ENCODE measurements at places on chromosomes 12 and 14.

DNA sequence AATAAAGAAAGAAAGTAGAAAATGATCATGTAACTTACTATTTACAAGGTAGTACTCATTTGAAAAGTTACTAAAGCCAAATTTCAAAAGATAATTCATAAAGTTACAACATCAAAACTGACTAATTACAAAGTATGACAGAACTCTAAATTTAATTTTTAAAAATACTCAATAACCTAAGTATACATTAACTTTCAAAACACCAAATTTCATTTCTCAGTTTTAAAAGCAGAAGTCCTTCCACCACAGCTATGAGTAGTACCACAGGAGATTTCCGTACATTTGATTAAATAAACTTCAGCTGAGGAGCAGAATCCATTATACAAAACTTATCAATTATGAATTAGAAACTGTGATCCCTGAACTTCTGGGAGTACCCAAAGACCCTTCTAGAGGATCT lies 100.8 kb upstream of the BBS10 start:
- DNase-seq = no peak

- no peak for DNase-seq
Measured at GRCh38 chr12:113762882-113763816, 203.0 kb downstream of the RBM19 start.

DNA sequence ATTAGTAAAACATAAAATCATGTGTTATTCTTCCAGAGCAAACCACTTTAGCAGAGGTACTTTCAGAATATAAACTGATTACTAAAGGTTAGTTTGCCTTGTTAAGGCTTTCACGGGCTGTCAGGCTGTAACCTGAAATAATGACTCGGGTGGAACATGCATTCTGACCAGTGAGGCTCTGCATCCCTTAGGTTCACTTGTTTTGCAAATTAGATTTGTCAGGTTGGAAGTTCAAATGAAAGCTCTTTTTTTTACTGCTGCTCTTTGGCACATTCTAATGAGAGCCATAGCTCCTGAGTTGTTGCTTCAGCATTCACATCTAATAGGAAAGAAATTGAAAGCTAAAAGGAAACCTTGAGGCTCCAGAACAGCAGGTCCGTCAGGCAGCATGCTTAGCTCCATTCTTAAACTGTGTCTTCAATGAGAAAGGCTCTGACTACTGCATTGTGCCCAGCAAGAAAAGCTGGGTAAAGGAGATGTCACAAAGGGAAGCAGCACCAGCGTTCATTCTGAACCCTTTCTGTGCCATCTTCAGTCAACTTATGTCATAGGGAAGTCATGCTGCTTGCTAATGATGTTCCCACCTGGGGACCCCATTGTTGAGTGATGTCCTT lies 445.5 kb upstream of the FBXO33 start:
- DNase-seq = no peak

- DNase-seq = no peak
Measured at GRCh38 chr14:100384277-100384676, 61.1 kb downstream of the SLC25A47 start.

- DNase-seq = no peak
Measured at GRCh38 chr12:54977155-54977554, 7.4 kb downstream of the TESPA1 start.

Data from activated CD8-positive, alpha-beta memory T cell treated with anti-CD3 and anti-CD28 coated beads for 1 hour (primary cell).